Hematopoietic multipotent progenitor cell treated with erythropoietin and hydrocortisone succinate and interleukin-3 and kit ligand, for 8 days (in vitro differentiated cells): ENCODE measurements at places on chromosomes 12 and 14.
A peak's percentile ranks its signal among the peaks of the same experiment; 100 is the strongest.

DNA sequence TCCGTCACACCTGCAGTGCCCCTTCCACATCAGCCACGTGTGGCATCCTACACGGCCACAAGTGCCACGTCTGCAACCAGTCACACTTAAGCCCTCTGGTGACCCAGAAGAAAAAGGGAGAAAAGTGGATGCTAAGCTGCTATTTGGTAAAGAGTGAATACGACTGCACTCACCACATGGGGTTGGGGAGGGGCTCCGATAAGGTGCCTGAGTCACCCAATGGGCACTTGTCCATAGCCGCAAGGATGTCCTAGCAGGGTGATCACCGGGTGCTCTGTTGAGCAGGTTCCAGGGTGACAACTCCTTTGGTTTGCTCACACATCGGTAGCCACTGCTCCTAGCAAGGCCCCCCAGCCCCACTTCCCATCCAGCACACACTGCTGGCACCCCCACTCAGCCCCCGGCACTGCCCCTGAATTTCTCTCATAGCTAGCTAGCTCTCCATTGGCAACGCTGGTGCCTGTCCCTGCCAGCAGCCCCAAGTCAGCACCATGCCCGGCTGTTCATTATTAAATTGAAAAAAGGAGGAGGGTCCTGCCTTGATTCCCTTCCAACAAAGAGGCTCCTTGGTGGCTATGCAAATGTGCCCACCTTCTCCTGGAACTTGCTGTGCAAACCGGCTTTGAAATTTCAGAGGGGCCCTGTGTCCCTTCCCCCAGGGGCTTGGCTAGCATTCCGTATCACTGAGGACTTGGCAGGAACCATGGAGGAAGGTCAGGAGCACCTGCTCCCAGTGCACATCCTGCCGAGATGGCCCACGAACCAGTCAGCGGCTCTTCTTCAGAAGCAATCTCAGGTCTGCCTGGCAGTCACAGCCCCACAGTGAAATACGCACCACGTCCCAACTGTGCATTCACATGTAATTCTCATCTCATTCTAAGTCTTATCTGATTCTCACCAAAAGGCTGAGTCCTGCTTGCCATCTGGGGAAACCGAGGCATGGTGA is 227.7 kb upstream of the DIO3 start:
- no peak for DNase-seq

GRCh38 chr14:61752626-61753025 is 9.6 kb upstream of the SNAPC1 start:
- DNase-seq = no peak

DNA sequence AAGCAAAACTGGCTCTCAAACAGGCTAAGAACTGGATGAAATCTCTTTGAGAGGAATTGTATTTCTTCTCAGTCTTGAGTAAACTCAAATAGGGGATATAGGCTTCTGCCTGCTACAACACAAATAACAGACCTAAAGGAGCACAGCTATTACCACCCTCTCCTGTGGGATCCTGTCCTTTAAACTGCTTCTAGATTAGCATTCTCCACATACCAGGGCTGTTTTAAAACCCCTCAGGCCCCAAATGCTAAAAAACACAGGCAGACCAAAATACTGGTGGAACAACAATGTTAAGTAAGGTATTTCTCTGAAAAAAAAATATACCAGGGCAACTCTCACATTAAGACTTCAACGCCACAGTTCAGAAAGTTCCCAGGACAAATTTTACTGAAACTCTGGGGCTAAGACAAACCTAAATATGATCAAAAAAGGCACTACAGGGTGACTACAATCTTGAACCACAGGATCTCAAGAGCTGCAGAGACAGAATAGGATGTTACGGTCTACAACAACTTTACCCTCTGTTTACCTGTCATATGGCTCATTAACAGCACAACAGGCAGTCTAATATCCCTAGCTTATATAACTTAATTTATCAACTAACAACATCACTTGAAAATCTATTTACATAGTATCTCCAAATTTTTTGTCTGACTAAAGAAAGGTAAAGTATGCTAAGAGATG is 7.2 kb downstream of the CPNE8 start:
- DNase-seq = no peak

GRCh38 chr12:99151744-99152143 is 495.8 kb upstream of the GARIN6 start:
- DNase-seq = no peak

DNA sequence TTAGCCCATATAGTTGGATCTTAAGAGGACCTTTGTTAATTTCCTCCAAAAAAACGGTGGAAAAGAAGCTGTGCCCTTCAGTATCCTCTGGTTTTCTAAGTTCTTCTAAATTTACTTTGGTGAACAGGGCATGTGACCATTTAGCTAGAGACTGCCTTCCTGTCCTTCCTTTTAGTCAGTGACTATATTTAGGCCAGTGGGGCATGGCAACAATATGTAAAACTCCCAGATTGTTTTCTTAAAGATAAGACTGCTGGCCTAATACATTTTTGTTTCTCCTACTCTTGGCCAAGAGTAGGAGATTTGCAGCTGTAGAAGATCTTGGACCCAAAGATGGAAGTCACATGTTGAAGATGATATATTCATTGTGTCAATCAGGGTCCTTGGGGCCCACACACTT is 325.1 kb upstream of the DCN start:
- no peak for DNase-seq

- no peak for DNase-seq
These were observed 48.2 kb downstream of the MOK start for GRCh38 chr14:102256716-102257115.

DNA sequence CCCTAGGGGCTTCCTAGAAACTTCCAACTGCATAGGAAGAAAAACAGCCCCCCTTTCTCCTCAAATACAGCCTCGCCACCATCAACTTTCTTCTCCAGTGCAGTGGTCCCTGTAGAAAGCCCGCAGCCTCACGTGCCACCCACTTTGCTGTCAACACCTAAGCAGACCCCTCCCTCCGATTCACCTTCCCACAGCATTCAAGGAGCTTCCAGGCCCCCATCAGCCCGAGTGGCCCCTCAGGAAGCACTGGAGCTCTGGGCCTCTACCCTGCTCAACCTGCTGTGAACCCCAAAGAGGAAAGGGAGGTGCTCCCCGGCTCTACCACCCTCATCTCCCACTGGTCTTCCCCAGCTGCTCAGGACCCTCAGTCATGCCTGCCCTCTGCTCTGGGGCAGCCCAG is 55.0 kb downstream of the RNF34 start:
- DNase-seq = no peak

GRCh38 chr12:105561546-105562198 is 231.2 kb downstream of the C12orf75 start:
- no peak for DNase-seq

DNA sequence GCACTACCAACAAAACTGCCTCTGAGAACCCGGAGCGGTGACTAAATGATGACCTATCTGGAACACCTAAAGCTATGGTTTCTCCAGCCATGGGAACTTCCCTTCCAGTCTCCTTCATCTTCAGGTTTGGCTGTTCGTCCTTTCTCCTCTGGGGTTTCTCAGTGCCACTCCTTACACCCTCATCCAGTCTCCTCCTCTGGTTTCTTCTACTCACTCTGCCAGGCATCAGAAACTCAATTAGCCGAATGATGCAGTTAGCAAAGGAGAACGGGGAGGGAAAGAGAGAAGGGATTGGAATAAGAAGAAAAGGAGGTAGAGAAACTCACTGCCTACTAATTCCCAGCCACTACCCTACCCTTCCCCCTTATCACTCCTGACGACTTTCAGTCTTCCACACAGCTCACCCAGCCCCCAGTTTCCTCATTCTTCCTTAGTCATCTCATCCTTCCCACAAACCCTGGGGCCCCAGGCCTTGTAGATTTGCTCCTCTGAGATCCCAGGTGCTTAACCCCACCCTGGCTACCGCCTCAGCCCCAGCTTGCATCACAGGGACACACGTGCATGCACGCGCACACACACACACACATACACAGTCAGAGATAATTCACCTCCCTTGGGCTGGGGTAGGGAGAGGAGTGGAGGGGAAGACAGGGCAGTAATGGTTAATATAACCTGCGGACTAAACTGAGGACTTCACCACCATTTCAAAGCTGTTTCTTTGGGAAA is 13.0 kb downstream of the FGD6 start:
- no peak for DNase-seq

GRCh38 chr12:14259481-14260010 is 105.9 kb upstream of the ATF7IP start:
- no peak for DNase-seq

DNA sequence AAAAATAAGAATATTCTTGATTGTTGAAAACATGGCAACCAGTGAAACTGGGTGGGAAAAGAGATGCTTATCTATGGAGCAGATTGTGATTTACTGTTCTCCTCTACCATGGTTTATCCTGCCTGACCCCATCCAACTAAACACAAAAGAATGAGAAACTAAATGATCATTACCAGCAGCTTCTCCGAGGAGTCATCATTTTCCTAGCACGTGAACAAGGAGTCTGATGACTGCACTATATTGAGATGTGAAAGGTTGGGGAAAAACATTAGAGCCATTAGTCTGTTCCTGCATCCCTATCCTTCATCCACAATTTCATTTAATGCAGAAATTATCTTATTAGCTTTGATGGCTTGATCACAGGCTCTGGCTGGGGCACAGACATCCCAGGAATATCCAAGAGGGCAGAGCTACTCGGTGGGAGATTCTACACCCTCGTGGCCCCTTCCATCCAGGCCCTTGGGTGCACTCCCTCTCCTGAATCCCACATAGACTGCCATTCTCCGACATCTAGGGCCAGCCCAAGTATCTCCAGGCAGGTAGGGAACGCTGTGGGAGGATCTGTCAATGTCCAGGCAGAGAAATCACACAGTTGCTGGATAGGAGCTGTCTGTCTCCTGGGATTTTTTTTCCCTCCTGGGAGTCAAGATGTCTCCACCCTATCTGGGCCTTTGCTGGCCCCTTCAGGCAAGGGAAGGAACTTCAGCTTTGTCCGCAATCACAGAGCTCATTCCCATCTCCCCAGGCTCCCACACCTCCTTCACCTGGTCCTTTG is 43.3 kb upstream of the DHRS4 start:
- peak; percentile 31 for DNase-seq

DNA sequence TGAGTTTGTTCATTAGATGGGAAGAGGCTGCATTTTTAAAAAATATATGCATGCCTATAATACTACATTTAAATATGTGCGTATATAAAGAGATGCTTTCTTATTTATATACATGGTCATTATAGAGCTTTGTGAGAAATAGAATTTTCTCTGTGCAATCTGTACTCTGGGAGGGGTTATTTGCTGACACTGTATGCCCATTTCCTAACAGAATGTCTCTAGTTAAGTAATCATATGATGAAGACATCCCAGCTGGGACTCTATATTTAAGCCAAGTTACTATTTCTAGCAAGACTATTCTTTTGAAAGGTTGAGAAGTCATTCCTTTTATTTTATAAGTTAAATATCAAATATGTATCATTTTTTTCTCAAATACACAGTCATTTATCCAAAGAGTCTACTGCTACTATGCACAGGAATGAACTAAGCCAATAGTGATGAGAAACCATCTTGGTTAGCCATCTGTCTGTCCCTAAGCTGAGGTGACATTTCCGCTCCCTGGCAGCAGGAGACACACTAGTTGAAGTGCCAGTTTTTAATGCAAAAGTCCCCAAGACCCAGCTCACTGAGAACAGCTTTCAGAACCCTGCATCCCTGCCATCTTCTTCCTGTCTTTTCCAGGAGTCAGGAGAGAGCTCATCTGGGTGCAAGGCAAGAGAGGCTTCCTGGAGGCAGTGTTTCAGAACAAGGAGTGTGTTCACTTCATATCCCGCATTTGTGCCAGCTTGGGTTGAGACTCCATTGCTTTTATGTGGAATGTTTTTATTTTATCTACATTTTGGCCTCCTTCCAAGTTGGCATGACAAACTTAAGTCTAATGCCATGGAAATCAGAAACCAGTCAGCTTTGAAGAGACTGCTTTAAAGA is 69.5 kb downstream of the TMEM132C start:
- no peak for DNase-seq

GRCh38 chr12:120855823-120856588 is 48.2 kb downstream of the SPPL3 start:
- DNase-seq = no peak

DNA sequence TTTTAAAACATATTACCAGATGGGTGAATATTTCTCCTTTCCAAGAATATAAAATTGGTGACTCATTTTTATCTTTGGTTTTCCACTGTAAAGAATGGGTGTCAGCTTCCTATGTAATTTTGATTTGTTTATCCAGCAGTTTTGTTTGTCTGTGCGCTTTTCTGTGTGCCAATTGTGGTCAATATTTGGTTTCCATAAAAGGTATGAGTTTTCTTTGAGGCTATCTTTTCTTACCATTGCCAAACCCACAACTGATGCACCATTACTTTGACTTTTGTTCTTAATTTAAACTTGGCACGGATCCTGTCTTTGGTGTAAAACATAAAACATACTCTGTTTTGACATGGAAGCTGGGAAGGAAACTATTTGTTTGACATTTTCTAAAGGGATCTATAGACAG is 78.8 kb upstream of the NAV3 start:
- no peak for DNase-seq

DNA sequence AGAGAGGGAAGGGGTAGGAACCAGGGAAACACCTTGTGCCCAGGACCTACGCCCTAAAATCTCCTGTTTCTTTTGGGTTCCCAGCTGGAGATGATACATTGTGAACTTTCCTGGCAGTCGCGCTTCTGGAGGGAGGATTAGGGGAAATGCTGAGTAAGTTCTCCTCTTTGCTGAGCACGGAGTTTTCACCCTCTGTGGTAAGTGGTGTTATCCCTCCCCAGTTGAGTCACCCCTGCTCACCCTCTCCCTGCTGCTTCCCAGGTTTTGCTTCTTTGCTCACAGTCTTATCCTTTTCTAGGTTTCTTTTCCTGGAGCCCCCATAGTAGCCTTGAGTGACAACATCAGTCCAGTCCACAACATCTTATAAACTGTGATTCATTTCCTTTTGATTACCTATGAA is 789.1 kb downstream of the TMEM121 start:
- no peak for DNase-seq

DNA sequence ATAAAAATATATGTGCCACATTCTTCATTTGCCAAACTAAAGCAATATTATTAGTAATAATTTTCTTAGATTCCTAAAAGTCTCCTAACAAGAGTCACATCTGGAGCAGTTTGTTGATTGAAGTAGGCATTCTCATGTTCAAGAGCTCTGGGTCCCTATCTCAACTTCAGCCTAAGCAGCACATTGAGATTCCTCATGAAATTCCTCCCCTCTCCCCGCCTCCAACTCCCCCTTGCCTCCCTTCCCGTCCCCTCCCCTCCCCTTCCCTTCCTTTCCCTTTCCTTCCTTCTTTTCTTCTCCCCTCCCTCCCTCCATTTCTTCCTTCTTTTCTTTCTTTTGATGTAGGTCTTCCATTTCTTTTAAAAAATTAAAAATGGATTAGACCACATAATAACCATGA is 48.7 kb upstream of the NAV3 start:
- DNase-seq = no peak

DNA sequence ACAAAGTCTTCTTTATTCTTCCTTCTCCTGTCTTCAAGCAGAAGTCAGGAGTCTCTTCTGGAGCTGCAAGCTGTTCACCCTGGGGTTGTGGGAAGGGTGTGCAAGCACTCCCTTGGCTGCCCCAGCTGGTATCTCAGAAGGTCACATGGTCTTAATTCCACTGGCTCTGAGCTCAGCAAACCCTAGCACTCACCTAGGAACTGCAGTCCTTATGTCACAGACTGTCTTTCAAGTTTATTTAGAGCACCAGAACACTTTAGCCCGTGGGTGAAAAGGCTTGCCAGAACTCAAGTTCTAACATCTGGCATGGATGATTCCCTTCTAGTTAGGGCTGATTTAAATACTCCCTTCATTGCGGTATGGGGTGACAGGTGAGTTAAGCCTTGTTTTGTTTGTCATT is 379.0 kb downstream of the CCER1 start:
- no peak for DNase-seq
